ENCODE measurements at places on chromosomes 11 and 22.

- no peak for DNase-seq
These were observed 37.0 kb downstream of the KIAA1671 start for GRCh38 chr22:24989541-24989951.

DNA sequence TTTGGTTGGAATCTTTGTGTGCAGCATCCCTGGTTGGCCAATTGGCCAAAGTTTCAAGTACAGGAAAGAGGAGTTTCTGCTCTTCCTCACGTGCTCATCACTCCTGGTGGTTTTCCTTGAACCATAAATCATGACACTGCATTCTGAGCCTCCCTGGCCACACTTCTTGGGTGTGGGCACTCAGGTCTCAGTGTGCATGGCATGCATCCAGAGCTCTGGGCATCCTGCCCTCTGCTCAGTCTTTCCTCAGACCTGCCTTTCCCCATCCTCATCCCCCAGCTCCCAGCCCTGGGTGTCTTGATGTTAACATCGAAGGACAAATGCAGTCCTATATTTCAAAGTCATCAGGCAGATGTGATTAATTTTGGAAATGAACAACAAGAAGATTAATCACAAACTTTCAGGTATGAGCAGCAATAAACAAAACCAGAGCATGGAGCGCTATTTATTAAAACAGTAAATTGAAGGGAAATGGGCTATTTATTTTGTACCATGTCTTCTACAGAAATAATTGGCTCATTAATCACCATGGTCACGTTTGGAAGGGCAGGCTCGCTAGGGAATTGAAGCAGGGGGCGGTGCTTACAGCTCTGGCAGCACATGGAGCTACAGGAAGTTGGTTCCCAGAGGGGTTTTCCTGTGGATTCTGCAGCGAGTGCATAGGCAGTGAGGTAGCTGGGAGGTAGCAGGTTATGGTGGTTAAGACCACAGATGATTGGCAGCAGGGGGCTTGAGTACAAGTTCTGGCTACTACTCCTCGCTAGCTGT lies 89.6 kb downstream of the CSNK2A3 start:
- no peak for DNase-seq

- no peak for DNase-seq
These were observed 434.1 kb upstream of the FAT3 start for GRCh38 chr11:91790346-91791170.

DNA sequence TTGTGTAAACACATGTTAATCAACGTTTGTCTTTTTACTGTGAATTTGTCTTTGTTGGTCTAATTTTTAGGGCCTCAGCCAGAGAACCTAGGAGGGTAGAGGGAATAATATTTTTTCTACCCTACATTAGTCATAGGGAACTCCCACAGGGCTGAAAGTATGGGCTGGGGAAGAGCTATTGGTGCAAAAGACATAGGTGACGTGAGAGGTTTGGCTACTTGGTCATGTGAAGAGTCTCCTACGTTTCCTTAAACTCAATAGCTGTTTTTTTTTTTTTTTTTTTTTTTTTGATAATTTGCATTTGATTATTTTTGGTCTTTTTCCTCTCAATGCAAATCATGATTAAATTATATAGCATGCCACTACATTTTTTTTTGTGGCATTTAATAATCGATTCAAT lies 15.9 kb upstream of the MMP7 start:
- DNase-seq: no peak

DNA sequence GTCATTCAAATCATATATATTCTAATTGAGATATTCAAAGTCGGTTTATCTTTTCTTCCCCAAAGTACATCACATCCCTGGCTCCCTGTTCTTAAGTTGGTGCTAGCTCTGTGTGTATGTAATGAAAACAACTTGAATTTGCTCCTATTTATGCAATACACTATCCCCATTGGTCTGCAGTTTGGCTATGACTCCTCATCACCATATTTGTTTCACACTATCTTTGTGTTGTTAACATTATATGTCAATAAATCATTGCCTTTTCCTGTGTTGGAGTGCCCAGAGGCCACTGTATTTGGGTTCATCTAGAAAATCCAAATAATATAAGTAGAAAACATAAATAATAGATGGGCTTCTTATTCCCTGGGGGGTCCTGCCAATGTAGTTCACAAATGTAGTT lies 306.6 kb upstream of the TENM4 start:
- DNase-seq: no peak

GRCh38 chr22:48827904-48828555 lies 999.6 kb downstream of the BRD1 start:
- no peak for DNase-seq

DNA sequence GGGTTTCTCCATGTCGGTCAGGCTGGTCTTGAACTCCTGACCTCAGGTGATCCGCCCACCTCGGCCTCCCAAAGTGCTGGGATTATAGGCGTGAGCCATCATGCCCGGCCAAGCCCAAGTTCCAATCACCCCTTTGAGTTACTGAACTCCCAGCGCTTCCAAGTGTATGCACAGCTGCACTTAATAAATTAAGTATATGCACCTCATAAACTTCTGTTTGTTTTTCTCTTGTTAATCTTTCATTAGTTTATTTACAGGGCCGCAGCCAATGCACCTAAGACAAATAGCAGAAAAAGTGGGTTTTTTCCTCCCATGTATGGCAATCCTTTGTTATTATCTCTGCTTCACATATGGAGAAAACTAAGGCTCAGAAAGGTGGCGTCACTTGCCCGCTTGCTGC lies 21.3 kb downstream of the SYN3 start:
- DNase-seq: no peak

GRCh38 chr11:95680169-95680929 lies 109.2 kb downstream of the FAM76B start:
- DNase-seq: no peak

- DNase-seq: no peak
These were observed 22.8 kb downstream of the TMEM184B start for GRCh38 chr22:38249803-38250642.
